Activated T-helper 2 cell treated with anti-CD3 and anti-CD28 coated beads, Interferon-gamma antibody, Interleukin-2, Interleukin-4, amounts not matched to agents 10 μg/mL and 5 μg/mL and 100 μg/mL, durations not matched to agents 14 hours and 24 hours and 36 hours (primary cell): ENCODE measurements at places on chromosomes 11 and 22. TPM values are rescaled to one million over a fixed set of nuclear protein-coding genes. Genes with fewer than 3 reads are reported as not detected.

GRCh38 chr11:116454020-116454645, 318.7 kb downstream of the BUD13 start:
- DNase-seq: no peak
- no peaks in the 10 kb centered on the region for H3K27me3 ChIP-seq
- no peak overlapping the region for H3K4me3 ChIP-seq
- no peaks in the 10 kb centered on the region for H3K36me3 ChIP-seq

DNA sequence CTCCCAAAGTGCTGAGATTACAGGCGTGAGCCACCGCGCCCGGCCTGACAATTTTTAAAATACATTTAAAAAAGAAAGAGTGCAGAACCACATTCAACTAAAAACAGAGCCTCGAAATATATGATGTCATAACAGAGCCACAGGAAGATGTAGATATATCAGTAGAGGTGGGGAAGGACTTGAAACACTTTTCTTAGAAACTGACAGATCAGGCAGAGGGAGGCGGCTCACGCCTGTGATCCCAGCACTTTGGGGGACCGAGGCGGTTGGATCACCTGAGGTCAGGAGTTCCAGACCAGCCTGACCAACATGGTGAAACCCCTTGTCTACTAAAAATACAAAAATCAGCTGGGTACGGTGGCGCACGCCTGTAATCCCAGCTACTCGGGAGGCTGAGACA, 7.0 kb downstream of the MLC1 start:
- H3K27me3 ChIP-seq: no peaks in the 10 kb centered on the region
- DNase-seq: no peak
- H3K4me1 ChIP-seq: no peaks in the 10 kb centered on the region
- no peak overlapping the region for H3K27ac ChIP-seq
- no peaks in the 10 kb centered on the region for H3K36me3 ChIP-seq
- no peak overlapping the region for H3K4me3 ChIP-seq

The MS4A7 gene
- not detected in 2 replicates for total RNA-seq

The ADAMTS15 gene
- not detected in 2 replicates for total RNA-seq
